ENCODE measurements at places on chromosomes 5 and 9.

DNA sequence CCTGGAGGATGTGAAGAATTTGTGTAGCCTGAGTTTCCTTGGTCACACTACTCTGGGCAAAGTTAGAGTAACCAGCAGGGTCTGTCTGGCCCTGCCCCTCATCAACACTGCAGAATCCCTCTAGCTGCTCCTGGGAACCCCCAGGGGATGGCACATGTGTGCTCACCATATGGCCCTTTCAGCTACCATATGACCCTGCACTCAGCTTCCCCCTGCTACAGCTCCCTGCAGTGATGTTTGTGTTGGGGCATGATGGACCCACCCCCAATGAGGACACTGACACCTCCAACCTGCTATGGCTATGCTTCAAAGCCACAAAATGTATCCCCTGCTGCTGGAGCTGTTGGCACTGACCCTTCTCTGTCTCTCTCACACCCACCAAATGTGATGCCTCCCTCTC, 152.7 kb downstream of the SNX18 start:
- no peak for DNase-seq

DNA sequence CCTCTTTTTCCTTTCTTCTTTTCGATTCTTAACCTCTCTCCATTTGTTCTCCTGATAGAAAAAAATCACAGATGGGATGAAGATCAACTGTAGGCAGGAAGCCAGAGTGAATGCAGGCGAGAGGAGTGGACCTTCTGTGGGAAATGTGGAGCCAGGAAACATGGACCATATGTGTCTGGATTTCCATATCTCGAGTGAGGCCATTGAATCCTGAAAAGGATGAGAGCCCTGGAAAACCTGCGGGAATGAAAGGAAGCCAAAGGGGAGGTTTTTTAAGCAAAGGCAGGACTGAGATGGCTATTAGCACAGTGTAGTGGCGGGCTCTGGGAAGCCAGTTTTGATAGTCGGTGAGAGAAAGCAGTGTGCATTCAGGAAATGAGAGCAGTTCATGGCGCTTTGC, 139.5 kb upstream of the C9orf72 start:
- no peak for DNase-seq

DNA sequence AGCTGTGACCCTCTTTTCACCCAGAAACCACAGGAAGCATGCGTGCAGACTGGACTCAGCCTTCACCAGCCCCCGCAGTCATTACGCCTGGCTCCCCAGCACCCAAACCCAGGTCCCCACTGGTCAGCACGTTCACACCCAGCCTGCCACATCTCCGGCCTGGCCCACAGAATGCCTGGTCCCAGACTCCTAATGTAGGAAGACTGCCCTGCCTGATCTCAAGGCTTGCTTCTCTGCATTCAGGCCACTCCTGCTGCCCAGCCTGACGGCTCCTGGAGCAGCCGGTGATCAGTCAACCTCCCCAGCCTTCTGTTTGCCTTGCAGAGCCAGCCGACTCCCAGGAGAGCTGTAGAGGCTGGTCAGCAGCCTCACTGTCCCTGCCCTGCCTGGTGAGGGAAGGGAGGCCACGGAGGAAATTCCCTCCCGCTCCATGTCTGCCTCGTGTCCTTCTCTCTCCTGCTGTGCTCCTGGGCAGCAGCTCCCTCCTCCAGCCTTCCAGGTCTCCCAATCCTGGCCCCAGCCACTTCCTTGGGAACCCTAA, 25.4 kb downstream of the ADAMTS2 start:
- DNase-seq: no peak

GRCh38 chr9:21983561-21983935, 10.6 kb downstream of the CDKN2A start:
- no peak for DNase-seq

DNA sequence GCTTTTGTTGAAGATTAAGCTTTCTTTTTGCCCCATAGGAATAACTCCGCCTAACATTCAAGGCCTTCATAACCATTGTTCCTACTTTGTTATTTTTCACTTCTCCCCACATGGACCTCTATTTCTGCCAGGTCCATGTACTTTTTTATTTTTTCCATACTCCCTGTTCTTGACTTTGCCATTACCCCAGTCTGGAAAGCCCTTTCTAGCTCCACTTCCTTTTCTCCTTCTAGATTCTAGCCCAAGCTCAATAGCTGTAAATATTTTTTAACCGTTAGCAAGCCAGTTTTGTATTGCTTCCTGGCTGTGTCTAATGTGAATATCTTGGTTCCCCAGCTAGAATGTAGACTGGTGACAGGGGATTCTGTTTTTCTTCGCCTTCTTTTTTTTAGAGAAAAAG, 26.1 kb downstream of the NCBP1 start:
- DNase-seq: no peak
